ENCODE measurements at places on chromosomes 12 and 14.

DNA sequence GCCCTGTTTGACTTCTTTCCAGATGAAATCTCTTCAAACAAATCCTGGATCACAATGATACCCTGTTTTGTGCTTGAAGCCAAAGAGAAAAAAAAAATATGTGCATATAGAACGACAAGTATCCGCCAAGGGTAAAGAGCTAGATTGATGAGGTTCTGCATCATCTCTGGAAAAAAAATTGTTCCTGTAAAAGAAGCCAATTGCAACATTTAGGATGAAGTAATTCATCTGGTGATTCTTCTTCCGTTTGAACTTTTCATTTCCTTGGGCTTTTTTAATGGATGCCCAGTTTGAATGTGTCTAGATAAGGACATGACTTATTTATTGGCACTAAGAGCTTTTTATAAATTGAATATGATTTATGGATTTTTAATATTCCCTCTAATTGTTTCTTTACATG lies 38.1 kb upstream of the NPAS3 start:
- no peak for DNase-seq

DNA sequence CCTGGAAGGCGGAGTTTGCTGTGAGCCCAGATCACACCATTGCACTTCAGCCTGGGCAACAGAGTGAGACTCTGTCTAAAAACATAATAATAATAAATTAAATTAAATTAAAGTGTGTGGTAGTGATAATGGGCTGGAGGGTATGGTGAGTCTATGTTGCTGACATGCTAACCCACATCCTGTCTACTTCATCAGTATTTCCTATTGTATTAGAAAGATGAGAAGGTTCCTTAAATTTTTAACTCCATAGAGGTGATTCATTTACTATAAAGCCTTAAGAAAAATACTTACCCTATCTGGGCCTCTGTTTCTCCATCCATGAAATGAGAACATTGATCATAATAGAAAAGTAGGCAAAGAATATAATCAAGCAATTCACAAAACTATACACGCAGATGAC lies 280.5 kb downstream of the FBXL14 start:
- DNase-seq: no peak

DNA sequence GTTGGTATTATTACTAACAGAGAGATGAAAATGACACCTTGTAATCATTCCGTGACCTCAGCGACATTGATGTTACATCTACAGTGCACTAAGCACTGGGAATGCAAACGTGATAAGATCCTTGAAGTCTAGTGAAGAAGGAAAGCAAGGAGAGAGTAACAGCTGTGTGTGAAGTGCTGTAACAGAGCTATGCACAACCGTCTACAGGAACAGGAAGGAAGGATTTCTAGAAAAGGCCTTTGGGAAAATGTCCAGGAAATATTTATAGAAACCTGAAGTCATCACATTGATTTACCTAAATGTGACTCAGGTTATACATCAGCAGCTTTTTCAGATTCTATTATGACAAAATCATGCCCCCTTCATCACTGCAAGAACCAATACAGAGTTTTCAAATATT lies 304.2 kb upstream of the AMIGO2 start:
- DNase-seq: no peak

GRCh38 chr14:76015191-76015590 lies 29.6 kb downstream of the IFT43 start:
- DNase-seq: no peak

GRCh38 chr12:57740656-57741412 lies 2.3 kb upstream of the AGAP2 start:
- no peak for DNase-seq

DNA sequence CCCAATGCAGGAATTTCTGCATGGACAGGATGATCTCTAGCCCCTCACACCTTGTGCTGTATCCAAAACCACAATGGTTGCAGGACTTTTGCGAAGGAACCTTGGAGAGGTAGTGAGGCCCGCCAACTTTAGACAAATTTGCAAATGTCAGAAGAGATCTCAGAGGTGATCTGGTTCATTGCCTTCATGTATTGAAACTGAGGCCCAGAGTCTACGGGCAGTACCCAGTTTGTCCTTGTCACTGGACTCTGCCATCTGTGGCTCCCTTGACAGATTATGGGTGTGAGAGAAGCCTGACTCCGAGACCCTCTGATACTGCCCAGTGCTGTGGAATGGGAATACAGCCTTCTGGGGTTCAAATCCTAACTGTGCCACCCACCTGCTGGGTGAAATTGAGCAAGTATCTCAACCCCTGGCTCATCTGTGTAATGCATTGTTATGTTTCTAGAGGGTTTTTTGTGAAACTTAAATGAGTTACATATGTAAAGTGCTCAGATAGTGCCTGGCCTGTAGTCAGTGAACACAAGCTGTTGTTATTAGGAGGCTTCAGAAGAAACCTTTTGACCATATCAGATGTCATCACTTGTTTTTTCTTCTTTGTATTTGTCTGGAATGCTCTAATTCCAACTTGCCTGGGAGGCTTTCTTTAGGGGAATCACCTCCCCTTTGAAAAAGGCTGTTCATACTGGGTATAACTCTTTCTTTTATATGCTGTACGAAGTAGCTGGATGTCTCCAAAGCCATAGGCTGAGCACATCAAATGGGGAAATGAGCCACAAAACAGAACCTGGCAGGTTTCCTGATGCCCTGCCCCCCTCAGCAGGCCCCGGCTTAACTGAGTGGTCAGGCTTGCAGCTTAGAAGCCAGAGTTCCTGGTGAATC lies 71.4 kb upstream of the SRSF5 start:
- DNase-seq: no peak

GRCh38 chr12:93784339-93785086 lies 107.3 kb downstream of the CRADD start:
- DNase-seq: no peak

- no peak for DNase-seq
These were observed 72.2 kb upstream of the PLEKHG3 start for GRCh38 chr14:64632056-64632455.

- DNase-seq: no peak
These were observed 12.6 kb upstream of the OR10P1 start for GRCh38 chr12:55624056-55624455.

GRCh38 chr12:15494329-15495046 lies 172.2 kb downstream of the PTPRO start:
- no peak for DNase-seq

Measured in D721Med (cell line).